Stimulated activated CD8-positive, alpha-beta memory T cell treated with anti-CD3 and anti-CD28 coated beads, Interleukin-15, amount 100 ng/mL, for 48 hours (primary cell): ENCODE measurements at places on chromosomes 4 and X.

DNA sequence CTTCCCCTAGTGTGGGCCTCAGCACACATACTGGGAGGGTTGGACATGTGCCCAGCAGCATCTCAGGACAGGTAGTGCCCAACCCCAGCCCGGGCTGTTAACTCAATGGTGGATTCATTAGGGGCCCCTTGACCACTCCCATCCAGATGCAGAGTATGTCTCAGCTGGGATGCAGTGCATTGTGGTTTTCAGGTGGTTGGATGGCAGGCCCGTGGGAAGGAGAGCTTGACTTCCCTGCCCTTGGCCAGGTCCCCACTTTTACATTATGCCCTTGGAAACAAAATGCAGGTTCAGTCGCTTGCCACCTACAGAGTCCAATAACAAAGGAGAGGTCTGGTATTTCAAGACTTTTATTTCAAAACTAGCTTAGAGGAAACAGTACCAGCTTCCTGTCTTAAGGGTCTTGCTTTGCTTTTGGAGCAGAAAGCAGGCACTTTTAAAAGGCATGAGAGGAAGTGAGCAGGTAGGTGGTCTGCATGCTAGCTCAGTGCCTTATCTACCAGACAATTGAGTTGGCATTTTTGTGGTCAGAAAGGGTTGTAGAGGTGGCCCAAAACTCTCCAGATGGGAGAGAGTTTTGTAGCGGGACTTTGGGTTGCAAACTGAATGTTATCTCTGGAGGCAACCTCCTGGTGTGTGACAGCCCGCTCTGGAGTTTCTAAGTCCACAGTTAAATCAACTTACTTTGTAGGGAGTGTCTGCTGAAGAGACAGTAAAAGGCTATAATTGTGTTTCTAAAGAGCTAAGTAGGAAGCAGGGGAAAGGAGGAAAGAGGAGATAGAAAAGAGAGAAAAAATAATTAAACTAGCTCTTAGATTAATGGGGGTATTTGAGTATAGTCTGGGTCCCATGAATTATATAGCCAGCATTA lies 171.0 kb downstream of the GALNTL6 start:
- DNase-seq = no peak

DNA sequence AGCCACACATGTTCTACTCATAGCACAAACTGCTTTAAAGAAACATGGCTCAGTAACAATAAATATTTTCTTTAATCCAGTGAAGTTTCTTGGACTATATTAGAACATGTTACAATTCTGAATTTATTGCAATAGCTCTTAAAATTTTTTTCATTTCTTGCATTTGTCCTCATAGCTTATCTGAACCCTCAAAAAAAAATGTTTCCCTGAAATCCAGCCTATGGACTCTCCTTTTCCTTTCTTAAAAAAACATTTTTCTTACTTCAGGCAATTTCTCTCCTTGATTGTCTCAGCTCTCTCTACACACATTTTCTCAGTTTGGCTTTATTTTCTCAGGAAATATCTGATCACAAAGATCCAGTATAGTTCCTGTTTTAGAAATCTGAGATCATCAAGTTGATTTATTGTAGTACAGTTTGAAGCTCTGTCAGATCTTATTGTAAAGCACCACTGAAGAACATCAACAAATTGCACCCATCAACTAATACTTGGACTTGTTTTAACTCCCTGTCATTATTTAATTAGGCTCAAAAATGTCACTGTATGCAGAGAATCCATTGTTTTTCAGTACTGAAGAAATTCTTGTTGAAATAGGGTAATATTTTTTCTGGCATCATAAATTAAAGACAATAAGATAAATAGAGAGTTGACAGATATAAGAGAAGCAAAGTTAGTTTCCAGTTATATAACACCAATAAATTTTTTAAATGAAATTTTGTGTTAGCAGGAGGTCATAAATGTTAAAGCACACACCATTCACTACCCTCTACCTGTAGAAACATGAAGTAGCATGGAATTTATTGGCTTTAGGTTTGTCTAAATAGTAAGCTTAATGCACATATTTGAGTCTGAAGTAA lies 317.7 kb downstream of the ARHGAP24 start:
- no peak for DNase-seq

- DNase-seq = no peak
Measured at GRCh38 chr4:13309751-13310150, 174.4 kb downstream of the RAB28 start.

DNA sequence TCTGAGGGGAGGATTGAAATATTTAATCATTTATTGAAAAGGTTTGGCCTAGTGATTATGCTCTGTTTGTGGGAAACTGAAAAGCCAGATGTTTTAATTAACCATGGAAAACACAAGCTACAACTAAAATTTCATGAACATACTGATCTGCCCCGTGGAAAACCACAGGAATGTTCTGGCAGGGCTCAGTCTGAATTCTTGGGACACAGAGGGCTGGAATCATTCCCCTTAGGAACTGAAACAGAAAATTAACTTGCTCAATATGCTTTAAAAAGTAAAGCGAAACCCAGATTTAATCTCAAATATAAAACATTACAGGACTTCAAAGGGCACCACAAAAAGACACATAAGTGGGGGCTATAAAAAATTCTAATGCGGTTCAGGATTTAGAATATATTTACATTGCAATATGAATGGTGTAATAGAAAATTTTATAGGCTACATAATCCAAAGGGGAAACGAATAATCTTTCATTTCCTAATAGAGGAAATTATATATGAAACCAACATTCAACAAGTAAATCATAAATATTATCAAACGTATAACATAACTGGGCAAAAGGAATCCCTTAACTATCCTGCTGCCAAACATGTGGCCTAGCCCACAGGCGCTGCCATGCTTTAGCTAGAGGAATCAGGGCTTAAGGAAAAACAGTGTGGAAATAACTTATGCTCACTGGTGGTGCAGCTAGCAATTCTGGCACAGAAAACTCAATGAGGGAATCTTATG lies 70.9 kb downstream of the APBB2 start:
- no peak for DNase-seq

- DNase-seq = no peak
Measured at GRCh38 chr4:76980261-76980660, 30.7 kb downstream of the SEPTIN11 start.

DNA sequence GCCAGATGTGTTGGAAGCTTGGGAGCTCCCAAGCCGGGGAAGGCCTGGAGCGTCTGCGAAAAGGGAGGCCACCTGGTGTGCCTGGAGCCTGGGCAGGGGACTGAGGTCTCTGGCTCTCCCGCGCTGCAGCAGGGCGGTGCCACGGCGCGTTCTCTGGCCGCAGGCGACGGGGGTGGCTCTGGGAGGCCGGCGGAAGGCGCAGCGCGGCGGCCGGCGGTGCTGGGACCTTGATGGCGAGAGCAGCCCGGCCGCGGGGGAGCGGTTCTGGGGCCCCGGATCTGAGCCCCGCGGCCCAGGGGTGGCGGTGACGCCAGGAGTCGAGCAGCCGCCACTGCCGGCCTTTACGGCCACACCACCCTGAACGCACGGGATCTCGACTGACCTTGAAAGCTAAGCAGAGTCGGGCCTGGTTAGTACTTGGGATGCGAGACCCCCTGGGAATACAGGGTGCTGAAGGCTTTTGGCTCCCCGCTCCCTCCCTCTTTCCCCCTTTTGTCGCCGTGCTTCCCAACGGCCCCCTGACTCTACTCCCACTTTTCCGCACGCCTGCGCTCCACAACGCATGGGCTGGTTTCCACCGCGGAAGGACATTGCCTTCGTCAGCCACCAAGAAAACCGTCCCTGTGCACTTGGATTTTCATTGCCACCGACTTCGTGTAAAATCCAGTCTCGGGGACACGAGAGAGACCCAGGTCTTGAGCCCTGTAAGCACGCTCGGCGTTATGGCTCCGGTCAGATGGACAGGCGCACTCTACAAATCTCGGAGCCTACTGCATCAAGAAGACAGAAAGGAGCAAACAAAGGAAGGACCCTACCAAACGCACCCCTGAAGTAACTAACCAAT lies 9.5 kb downstream of the FRG2 start:
- DNase-seq = no peak

- no peak for DNase-seq
Measured at GRCh38 chr4:7233601-7234000, 41.3 kb downstream of the SORCS2 start.

GRCh38 chr4:76658231-76659102 lies 223.4 kb downstream of the SHROOM3 start:
- DNase-seq = no peak

- DNase-seq = no peak
Measured at GRCh38 chrX:121260596-121261240, 213.3 kb downstream of the GLUD2 start.

GRCh38 chr4:56698329-56698728 lies 17.2 kb upstream of the HOPX start:
- DNase-seq = no peak

- DNase-seq = no peak
Measured at GRCh38 chr4:184281231-184282139, 63.8 kb upstream of the ENPP6 start.

GRCh38 chr4:175790083-175790482 lies 22.0 kb downstream of the GPM6A start:
- no peak for DNase-seq

- no peak for DNase-seq
Measured at GRCh38 chrX:15413101-15413500, 28.9 kb upstream of the VEGFD start.

DNA sequence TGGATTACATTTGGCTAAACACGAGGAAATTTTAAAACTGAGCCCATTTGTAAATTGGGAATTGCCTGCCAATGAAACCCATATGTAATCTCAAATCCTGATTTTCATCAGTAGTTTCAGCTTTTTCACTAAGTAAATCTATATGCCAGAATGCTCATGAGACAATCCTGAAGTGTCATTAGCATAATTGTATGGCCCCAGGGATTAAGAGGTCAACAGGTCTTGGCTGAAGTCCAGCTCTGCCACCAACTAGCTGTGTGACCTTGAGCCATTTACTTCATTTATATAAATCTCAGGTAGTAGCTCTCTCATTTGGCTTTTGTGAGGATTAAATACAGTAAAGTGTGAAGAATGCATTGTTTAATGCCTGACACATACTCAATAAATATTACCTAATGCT lies 320.5 kb upstream of the EMCN start:
- no peak for DNase-seq

- no peak for DNase-seq
Measured at GRCh38 chr4:37754410-37755185, 68.4 kb upstream of the RELL1 start.

DNA sequence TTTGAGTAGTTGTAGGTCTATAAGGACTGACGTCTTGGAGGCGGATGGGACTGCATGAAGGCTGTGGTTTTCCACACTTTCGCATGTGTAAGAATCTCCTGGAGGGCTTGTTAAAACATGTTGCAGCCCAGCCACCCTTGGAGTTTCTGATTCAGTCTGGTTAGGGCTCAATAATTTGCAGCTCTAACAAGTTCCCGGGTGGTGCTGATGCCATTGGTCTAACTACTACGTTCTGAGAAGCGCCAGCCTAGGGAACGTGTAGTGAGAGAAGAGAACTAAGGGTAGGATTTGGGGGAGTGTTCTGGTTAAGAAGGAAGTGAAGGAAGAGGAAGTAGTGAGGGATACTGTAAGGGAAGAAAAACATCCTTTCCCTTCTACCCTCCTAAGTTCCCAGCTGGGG lies 138.9 kb downstream of the LARP7 start:
- no peak for DNase-seq

DNA sequence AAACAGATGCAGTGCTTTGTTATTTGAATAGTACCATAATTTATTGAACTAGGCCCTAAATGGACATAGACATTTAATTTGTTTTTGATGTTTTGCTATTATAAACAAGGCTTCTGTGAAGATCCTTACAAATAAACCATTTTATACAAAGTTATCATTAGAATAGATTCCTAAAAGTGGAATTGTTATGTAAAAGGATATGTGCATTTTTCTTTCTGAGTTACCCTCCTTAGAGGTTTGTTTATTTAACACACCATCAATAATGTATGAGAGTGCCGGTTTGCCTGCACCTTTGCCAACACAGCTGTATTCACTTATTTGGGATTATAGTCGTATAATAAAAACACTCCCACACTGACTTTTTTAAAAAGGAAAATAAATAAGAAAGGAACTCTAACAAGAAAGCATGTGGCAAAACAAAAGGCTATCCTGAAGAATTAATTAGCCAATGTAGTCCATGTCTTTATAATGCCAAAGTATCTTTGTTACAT lies 84.8 kb downstream of the PAK3 start:
- DNase-seq = no peak

- DNase-seq = no peak
Measured at GRCh38 chr4:1939664-1940509, 68.7 kb downstream of the NSD2 start.

- no peak for DNase-seq
Measured at GRCh38 chr4:15717657-15718416, 15.0 kb downstream of the BST1 start.

DNA sequence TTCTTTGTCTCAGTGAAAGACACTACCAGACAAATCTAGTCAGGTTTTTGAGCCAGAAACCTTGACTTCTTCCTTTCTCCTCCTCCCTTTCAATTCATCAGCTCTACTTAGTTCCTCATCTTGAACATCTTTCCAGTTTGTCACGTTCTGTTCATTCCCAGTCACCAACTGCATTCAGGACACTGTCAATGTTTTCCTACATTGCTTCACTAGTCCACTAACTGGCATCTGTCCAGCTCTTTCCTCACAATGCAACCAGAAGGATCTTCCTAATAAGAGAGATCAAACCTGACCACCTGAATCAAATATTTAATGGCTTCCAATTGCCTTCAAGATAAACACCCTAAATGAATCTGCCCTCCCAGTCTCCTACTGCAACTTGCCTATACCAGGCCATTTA lies 52.5 kb downstream of the SYNPO2 start:
- no peak for DNase-seq

GRCh38 chr4:176066757-176067156 lies 1.1 kb downstream of the WDR17 start:
- no peak for DNase-seq

DNA sequence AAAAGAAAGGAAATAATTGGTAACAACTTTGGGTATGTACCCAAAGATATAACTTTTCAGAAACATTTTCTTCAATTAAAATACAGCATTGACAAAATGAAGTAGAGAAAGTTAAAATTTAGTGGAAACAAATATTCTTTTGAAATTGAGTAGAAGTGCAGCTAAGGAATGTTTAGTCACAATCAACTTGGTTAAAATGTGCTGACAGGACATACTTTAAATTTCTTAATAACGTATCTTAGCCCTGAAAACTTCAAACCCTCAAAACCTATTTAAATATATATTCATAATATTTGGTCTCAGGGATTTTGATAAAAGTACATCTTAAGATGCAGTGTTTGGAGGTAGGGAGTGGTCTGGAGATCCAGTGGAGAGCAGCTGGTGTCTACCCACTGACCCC lies 240.8 kb downstream of the DKK2 start:
- no peak for DNase-seq

GRCh38 chr4:2449511-2450392 lies 19.2 kb upstream of the RNF4 start:
- DNase-seq = no peak

- no peak for DNase-seq
Measured at GRCh38 chrX:152988536-152989291, 5.2 kb downstream of the PNMA5 start.

- DNase-seq = no peak
Measured at GRCh38 chrX:107448998-107449835, at the start of gene FRMPD3. TSS of gene FRMPD3 (plus strand) at chrX:107449652. CDS start at chrX:107526589, 76,937 bp downstream.
